ENCODE measurements at places on chromosomes 2 and 18. TPM values are rescaled to one million over a fixed set of nuclear protein-coding genes. Genes with fewer than 3 reads are reported as not detected.
A peak's percentile ranks its signal among the peaks of the same experiment; 100 is the strongest.

DNA sequence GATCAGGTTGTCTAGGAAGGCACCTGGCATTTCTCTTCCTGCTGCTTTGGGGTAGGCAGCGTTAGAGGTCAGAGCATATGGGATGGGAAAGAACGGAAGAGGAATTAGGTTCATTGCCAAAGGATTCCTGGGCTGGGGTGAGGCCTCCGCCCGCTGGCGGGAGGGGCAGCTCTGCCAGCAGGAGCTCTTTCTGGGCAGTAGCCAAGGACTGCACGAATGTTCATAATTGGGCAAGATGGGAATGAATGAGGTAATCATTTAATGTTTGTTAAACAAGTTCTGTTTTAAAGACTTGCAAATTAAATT lies 253.9 kb downstream of the AGAP1 start:
- no peak overlapping the region for H3K27ac ChIP-seq
- peaks cover 2% of the 10 kb centered on the region for H3K27me3 ChIP-seq
- H3K4me3 ChIP-seq = no peak overlapping the region

The MMADHC gene
- total RNA-seq = 74.3 TPM

- H3K4me1 ChIP-seq = no peaks in the 10 kb centered on the region
- DNase-seq = no peak
- H3K27me3 ChIP-seq = peaks cover 4% of the 10 kb centered on the region
- peaks cover 25% of the 10 kb centered on the region for H3K36me3 ChIP-seq
Observed at GRCh38 chr2:152740743-152741328, 22.4 kb downstream of the ARL6IP6 start.

The HES6 gene
- 665 TPM for total RNA-seq

The UGT1A8 gene
- total RNA-seq = not detected

The HS1BP3 gene
- 23.8 TPM for total RNA-seq

The FIGN gene
- total RNA-seq = 12.4 TPM

GRCh38 chr2:172066394-172066886 lies 18.9 kb upstream of the DLX1 start:
- DNase-seq = peak; percentile 33
- H3K27ac ChIP-seq = peak overlapping the region; percentile 85
- no peaks in the 10 kb centered on the region for H3K27me3 ChIP-seq

GRCh38 chr2:98269830-98270229 lies 76.4 kb upstream of the CNGA3 start:
- H3K4me3 ChIP-seq = no peak overlapping the region
- no peaks in the 10 kb centered on the region for H3K27me3 ChIP-seq
- H3K36me3 ChIP-seq = peaks cover 21% of the 10 kb centered on the region
- peaks cover 2% of the 10 kb centered on the region for H3K4me1 ChIP-seq

The ARL4C gene
- total RNA-seq = 23.2 TPM

The ABCG8 gene
- total RNA-seq = not detected

The IL36A gene
- total RNA-seq = not detected

DNA sequence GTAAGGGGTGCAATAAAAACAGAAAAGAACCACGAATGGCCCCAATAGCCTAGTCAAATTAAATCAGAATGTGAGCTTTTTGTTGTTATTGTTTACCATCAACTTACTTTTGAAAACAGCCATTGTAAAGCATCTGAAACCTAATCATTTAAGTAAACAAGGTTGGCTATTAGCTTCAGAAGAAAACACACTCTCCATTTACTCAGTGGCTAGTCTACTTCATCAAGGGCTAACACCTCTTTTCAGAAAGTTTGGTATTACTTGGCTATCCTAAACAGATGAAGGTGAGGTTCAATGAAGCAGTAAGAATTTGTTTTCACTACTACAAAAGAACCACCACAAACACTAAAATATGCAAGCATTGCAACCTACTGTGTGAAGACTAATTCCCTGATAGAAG lies 398.0 kb downstream of the CDH2 start:
- no peaks in the 10 kb centered on the region for H3K36me3 ChIP-seq
- no peaks in the 10 kb centered on the region for H3K27me3 ChIP-seq
- DNase-seq = no peak
- no peak overlapping the region for H3K4me3 ChIP-seq
- H3K27ac ChIP-seq = no peak overlapping the region

The ACADL gene
- not detected for total RNA-seq

GRCh38 chr2:870426-870825 lies 80.2 kb upstream of the SNTG2 start:
- H3K4me3 ChIP-seq = no peak overlapping the region
- DNase-seq = no peak
- H3K27me3 ChIP-seq = peaks cover 4% of the 10 kb centered on the region
- no peaks in the 10 kb centered on the region for H3K36me3 ChIP-seq
- peaks cover 14% of the 10 kb centered on the region for H3K4me1 ChIP-seq

The GALNT13 gene
- total RNA-seq = 5.5 TPM

GRCh38 chr18:64090876-64091275 lies 58.0 kb downstream of the LINC00305 start:
- no peak for DNase-seq
- peaks cover 4% of the 10 kb centered on the region for H3K4me1 ChIP-seq
- H3K4me3 ChIP-seq = no peak overlapping the region
- H3K27me3 ChIP-seq = no peaks in the 10 kb centered on the region

The CRYBA2 gene
- total RNA-seq = 0.49 TPM

The PCBP1 gene
- total RNA-seq = 301 TPM

DNA sequence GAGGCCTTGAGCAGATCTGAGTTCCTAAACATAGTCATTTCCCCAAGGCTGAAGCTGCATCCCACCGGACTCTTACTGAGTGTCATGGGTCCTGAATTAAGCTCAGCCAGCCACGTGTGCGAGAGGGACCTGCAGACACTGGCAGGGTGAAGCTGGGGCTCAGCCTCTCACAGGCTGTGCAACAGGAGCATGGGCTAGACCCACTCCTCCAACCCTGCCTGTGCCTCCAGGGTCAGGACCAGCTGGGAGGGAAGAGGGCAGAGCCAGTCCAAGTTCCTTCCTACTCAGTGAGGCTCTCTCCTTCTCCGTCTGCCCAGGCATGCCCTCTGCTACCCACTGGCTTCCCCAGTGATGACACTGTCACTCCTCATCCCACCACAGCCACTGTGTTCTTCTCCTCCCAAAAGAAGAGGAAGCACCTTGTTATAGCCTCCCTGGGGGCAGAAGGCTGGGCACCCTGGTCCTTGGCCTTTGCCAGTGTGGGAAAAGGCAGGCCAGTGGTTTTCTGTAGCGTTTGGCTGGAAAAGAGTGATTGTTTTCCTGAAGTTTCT lies 78.9 kb downstream of the KCNF1 start:
- H3K27me3 ChIP-seq = peaks cover 3% of the 10 kb centered on the region
- peaks cover 12% of the 10 kb centered on the region for H3K4me1 ChIP-seq
- peaks cover 8% of the 10 kb centered on the region for H3K36me3 ChIP-seq
- H3K4me3 ChIP-seq = no peak overlapping the region
- DNase-seq = no peak

DNA sequence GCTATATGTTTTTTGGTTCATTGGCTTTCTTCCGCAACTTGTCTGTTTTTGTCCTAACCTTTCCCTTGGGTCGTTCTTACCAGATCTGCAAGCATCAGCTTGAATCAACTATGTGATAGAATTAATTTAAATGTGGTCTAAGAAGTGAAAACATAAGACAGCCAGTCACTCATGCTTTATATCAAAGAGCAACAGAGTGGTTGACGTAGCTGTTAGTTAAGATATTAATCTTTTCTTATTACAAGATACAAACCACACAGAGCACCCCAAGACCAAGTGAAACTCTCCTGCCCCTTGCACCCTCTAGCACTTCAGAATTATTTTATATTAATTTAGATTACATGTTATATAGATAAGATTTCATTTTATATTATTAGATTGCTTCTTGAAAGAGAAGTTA lies 15.2 kb downstream of the IL18RAP start:
- H3K27me3 ChIP-seq = peaks cover 2% of the 10 kb centered on the region
- DNase-seq = no peak
- H3K4me3 ChIP-seq = no peak overlapping the region

The DYSF gene
- total RNA-seq = 11.1 TPM

The MEP1B gene
- total RNA-seq = not detected

- no peak overlapping the region for H3K27ac ChIP-seq
- no peaks in the 10 kb centered on the region for H3K27me3 ChIP-seq
- DNase-seq = no peak
- peaks cover 4% of the 10 kb centered on the region for H3K36me3 ChIP-seq
Observed at GRCh38 chr2:15634846-15635490, 43.3 kb downstream of the DDX1 start.

GRCh38 chr2:96890252-96890651 lies 20.4 kb upstream of the SEMA4C start:
- H3K4me3 ChIP-seq = no peak overlapping the region
- DNase-seq = no peak
- H3K36me3 ChIP-seq = no peaks in the 10 kb centered on the region
- no peak overlapping the region for H3K27ac ChIP-seq
- H3K4me1 ChIP-seq = peaks cover 4% of the 10 kb centered on the region

The DSG4 gene
- total RNA-seq = not detected

GRCh38 chr2:114769110-114769509 lies 326.7 kb downstream of the DPP10 start:
- no peak overlapping the region for H3K27ac ChIP-seq
- H3K36me3 ChIP-seq = no peaks in the 10 kb centered on the region
- no peak overlapping the region for H3K4me3 ChIP-seq
- no peaks in the 10 kb centered on the region for H3K4me1 ChIP-seq
- no peak for DNase-seq
- H3K27me3 ChIP-seq = no peaks in the 10 kb centered on the region

The SERPINB7 gene
- not detected for total RNA-seq

DNA sequence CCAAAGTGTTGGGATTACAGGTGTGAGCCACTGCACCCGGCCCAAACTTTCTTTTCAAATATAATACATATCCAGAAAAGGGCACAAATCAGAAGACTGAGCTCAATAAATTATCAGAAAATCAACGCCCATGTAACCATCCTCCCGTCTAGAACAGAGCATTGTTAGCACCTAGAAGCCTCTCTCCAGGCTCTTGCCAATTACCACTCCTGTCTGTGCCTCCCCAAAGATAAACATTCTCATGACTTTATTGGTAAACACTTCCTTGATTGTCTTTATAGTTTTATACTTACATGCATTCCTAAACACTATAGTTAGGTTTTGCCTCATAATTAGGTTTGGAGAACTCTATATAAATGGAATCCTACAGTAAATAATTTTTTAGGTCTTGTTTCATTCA lies 58.5 kb upstream of the SP5 start:
- peaks cover 2% of the 10 kb centered on the region for H3K27me3 ChIP-seq
- H3K36me3 ChIP-seq = no peaks in the 10 kb centered on the region
- no peak overlapping the region for H3K4me3 ChIP-seq
- H3K27ac ChIP-seq = no peak overlapping the region

DNA sequence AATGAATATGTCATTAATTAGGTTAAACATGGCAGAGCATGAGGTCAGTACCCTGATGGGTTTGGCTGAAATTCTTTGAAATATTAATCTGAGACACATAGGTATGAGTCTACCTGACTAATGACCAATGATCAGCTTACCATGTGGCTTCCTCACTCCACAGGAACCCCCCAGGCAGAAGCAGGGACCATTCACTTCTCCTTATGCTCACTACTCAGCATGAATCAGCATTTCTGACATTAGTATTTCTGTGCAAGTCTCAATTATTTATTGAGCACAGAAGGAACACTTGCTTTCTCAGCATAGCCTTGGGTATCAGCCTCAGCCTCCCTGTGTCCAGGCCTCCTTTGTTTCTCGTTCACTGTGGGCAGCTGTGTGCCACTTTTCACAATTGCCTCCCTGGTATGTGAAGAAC lies 9.3 kb upstream of the KCNE4 start:
- H3K27ac ChIP-seq = no peak overlapping the region
- no peaks in the 10 kb centered on the region for H3K36me3 ChIP-seq
- H3K27me3 ChIP-seq = no peaks in the 10 kb centered on the region
- no peak overlapping the region for H3K4me3 ChIP-seq
- no peak for DNase-seq

The HEATR5B gene
- total RNA-seq = 33.5 TPM

DNA sequence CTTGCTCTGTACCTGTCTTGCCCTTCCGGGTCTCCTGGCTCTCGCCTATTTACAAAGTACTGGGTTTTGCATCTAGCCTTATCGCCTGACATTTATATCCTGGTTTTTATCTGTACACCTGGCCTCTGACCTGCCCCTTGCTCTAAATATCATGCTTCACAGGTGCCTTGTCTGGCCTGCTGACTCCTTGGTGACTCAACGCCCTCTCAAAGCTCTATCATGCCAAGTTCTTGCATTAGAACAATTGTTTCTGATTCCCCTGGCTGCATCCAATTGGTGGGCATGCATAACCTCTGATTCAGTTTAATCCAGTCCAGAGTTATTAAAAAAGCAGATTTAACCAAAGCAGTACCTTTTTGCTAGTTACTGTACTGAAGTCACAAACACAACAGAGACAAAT lies 113.9 kb upstream of the CCDC68 start:
- no peak overlapping the region for H3K27ac ChIP-seq
- no peaks in the 10 kb centered on the region for H3K36me3 ChIP-seq
- no peak for DNase-seq
- H3K4me1 ChIP-seq = no peaks in the 10 kb centered on the region
- no peak overlapping the region for H3K4me3 ChIP-seq

DNA sequence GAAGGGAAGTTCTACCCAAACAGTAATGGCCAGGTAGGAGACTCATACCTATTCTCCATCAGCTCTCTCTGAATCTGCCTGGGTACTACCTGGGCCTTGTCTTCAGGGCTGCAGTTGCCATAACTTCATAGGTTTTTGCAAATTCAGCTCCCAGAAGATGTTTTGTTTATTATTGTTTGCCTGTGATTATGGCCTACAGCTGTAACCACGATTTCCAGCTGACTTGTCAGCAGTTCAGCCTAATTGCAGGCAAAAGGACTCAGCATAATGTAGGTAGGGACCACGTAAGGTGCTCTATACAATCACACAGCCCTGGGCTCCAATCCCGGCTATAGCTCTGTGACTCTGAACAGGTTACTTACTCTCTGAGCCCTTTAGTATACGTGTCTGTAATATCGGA lies 187.0 kb upstream of the FN1 start:
- H3K27me3 ChIP-seq = no peaks in the 10 kb centered on the region
- H3K27ac ChIP-seq = no peak overlapping the region
- H3K4me1 ChIP-seq = peaks cover 16% of the 10 kb centered on the region
- no peak overlapping the region for H3K4me3 ChIP-seq
- no peaks in the 10 kb centered on the region for H3K36me3 ChIP-seq

The FTCDNL1 gene
- 0.74 TPM for total RNA-seq

- H3K27ac ChIP-seq = no peak overlapping the region
- H3K36me3 ChIP-seq = no peaks in the 10 kb centered on the region
- no peaks in the 10 kb centered on the region for H3K27me3 ChIP-seq
- H3K4me1 ChIP-seq = no peaks in the 10 kb centered on the region
Observed at GRCh38 chr18:70649683-70650082, 360.8 kb downstream of the SOCS6 start.

DNA sequence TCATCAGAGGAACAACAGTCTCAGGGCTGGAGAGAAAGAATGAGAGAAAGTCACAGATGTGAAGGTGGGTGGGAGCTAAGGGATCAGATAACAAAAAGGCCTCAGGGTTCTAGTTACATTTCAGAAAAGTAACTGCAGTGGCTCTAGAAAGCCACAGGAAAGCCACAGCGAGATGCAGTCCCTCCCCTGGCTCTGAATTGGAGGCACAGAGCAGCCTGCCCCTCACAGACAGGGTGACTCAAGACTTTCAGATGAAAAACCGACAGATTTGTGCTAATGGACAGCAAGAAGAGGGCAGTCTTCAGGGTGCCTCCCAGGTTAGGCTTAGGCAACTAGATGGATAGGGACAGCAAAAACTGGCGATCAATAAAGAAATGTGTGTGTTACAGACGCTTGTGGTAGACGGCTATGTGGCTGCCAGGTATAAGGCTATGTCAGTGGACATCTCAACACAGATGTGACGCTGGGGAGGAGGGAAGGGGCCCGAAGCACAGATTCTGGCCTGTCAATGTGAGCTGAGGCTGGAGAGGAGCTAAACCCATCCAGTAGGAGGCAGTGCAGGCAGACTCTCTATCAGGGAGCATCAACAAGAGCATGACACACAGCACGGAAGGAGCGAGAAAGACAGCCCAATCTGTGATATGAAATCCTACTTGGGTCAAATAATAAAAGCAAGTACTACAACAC lies 26.2 kb downstream of the UNC50 start:
- H3K27me3 ChIP-seq = peaks cover 3% of the 10 kb centered on the region
- no peaks in the 10 kb centered on the region for H3K36me3 ChIP-seq
- peak; percentile 54 for DNase-seq

Data from glutamatergic neuron (in vitro differentiated cells).